ENCODE measurements at places on chromosomes 6 and 20.

GRCh38 chr6:119350952-119351372, 1.4 kb upstream of the MAN1A1 start:
- no peak for DNase-seq

DNA sequence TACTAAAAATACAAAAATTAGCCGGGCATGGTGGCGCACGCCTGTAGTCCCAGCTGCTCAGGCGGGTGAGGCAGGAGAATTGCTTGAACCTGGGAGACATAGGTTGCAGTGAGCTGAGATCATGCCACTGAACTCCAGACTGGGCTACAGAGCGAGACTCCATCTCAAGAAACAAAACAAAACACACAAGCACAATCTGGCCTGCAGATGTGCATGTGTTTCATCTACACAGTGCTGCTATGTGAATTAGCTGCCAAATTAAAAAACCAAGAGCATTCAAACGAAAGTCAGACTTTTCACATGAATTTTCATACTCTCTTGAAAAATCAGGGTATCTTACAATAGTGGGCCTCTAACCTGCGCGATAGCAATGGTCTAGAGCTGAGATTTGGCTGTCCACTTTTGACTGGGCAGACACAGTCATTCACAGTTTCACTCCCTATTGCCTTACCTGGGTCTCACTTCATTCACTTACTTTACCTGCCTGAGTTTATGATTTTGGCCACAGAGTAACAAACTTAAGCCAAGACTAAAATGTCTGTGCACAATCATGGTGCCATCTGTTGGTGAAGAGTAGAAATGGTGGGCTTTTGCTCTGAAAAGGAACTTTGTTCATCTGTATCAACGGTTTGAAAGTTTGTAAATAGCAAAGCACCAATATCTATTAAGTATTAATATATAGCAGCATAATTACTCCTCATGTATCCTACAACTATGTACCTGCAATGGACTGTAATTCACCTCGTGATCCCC, 138.5 kb upstream of the UST start:
- no peak for DNase-seq

DNA sequence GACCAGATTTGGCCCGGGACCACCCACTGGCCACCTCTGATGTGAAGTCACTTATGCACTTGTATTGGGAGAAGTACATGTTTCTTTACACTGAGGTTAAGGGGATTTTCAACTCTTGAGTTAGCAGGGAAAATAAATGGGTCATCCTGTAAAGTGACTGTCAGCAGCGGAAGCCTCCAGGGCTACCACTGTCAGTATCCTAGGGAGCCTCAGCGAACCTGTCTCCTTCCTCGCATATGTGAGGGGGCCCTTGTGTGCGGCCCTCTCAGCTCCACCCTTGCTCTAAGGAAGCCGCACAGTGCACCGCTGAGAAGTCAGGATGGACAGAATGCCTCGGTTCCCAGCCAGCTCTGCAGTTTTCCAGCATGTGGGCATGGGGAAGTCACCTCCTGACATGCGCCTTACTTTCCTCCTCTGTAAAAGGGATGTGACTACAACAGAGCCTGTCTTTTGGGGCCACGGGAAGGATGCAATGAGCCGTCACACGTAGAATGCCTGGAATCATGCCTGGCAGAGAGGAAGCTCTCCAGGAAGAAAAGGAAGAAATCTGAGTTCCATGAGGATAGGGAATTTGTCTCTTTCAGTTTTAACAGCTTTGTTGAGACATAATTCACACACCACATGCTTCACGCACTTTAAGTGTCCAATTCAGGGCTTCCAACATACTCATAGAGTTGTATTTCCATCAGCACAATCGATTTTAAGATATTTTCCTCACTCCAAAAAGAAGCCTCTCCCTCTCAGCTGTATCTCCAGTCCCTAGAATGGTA, 115.4 kb downstream of the SYCP2 start:
- DNase-seq, result no peak

- no peak for DNase-seq
Observed at GRCh38 chr6:43835872-43836419, 65.9 kb downstream of the VEGFA start.

DNA sequence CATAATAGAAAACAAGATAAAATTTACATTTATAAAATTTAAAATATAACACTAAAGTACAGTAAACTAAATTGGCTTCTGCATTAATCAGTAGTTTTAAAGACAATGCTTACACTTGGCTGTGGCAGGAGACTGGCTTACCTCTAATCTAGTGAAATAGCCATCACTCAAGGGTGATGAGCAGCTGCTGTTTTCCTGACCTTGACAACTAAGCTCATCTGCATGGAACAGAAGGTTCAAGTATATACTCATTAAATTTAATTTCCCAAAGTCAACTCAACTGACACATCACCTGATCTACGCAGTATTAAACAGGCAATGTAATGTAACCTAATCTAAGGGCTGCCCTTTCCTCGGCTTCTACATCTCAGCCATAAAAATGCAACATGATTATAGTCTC, 14.5 kb downstream of the TMX4 start:
- no peak for DNase-seq

DNA sequence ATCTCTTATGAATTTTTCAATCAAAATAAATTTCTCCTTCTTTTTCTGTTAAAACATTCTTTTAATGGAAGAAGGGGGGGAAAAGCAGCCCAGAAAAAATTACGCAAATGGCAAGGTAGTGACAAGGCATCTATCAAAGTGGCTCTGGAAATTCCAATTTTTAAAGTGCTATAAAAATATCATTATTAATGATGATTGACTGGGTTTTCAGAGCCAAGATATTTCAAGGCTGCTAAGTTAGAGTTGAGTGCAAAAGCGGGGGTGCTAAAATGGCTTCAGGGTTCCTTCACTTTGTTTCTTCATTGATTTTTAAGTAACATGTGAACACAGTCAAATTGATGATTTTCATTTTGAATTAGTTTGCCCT, 171.6 kb upstream of the CITED2 start:
- DNase-seq, result no peak

DNA sequence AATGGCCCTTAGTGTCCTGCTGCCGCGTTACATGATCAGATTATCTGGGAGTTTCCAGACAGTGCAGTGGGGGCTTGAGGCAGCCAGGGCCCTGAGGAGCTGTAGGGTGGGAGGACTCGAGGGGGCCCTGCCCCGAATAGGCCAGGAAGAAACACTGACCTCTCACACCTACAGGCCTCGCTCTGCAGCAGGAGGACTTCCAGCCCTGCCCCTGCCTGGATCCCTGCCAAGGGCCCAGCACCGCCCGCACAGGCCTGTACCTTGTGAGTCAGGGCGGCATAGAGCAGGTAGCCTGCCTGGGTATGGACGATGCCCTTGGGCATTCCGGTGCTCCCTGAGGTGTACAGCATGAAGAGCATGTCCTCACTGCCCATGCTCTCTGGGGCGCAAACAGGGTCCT, 30.1 kb upstream of the APMAP start:
- no peak for DNase-seq

GRCh38 chr6:93799226-93799625, 379.9 kb upstream of the EPHA7 start:
- no peak for DNase-seq

DNA sequence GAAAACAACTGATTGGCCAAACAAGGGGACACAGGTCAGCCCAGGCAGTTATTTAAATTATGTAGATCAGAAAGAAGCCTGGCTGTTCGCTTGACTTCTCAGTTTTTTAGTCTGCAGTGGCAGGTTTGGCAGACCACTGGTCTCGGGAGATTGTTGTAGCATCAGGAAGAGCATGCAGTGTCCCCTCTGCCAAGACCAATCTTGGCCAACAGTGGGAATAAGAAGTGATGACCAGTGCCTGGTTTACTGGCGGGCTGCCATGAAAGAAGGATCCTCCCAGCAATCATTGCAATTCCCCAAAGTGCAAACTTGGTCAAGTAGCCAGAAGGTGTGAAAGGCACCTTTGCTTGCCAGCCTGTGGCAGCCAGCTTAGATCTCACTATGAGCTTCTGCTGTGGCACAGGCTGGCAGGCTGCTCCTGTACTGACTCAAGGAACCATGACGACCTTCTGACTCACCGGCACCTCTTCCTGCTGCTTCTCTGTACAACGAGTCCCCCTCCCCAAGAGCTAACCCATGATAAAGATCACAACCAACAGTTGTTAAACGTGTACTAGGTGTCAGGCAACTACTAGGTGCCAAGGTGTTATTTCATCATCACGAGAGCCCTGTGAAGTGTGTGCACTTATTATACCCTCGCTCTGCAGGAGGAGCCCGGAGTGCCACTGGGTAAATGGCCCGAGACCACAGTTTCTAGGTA, 76.8 kb upstream of the DUSP22 start:
- DNase-seq, result no peak

GRCh38 chr20:19851861-19852260, 93.8 kb downstream of the RIN2 start:
- no peak for DNase-seq

Data from GM10248 (cell line).